ENCODE measurements at places on chromosomes 3 and 15.

DNA sequence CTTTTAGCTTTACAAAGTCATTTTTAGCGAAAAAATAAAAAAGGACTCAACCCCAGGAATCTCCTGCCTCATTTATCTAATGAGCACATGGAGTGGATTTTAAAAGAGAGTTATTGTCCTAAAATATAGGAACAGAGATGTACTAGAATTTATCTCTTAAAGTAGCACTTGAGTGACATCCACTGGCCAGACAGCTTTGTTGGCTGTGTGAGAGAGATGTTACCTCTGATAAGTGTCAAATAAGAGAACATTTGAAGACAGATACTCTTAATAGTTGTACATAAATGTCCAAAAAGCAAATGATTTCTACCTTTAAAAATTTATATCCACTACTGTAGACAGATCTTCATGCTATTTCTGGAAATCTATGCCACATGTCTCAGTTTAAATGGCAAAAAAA lies 12.3 kb upstream of the MFSD1 start:
- DNase-seq: no peak

DNA sequence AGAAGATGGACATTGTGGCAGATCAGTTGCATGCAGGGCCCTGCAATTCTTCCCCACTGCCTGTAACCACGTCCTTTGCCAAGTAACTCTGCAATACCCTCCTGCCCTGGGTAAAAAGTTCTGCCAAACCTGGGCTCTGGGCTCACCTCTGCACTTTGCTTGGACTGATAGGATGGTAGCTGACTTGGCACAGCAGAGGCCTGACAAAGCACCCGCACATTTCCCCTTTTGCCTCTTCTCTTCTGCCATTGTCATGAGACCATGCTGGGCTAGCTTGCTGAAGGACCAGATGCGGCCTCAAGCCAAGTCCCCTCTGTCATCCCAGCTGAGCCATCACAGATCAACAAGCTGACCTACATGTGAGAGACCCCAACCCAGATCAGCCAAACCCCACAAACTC lies 122.4 kb downstream of the SMAD6 start:
- no peak for DNase-seq

- no peak for DNase-seq
Observed at GRCh38 chr3:112333381-112334317, 693 bp downstream of the CD200 start.

- no peak for DNase-seq
Observed at GRCh38 chr3:117751651-117752050, 1042.1 kb downstream of the TUSC7 start.

GRCh38 chr15:49876401-49877038 lies 242.5 kb downstream of the ATP8B4 start:
- DNase-seq: no peak

- no peak for DNase-seq
Observed at GRCh38 chr3:71575433-71575832, 8.1 kb downstream of the FOXP1 start.

GRCh38 chr15:52010633-52011595 lies 8.1 kb upstream of the MAPK6 start:
- DNase-seq: peak; percentile 95

DNA sequence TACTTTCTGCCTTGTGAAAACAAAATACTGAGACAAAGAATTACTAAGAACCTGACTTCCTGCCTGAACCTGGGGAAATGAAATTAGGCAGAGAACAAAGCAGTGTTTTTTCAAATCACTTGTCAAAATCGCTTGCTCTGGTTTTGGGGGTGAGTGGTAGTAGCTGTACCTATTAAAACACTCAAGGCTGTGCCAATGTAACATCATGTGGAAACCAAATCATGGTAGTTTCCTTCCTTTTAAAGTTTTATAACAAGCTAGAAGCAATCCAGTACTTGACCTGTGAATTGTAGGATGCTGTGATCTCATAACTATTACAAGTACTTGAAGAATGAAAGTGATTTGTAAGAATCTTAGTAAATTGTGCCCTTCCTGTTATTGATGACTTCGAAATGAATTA lies 6.7 kb downstream of the CMTM8 start:
- DNase-seq: no peak

DNA sequence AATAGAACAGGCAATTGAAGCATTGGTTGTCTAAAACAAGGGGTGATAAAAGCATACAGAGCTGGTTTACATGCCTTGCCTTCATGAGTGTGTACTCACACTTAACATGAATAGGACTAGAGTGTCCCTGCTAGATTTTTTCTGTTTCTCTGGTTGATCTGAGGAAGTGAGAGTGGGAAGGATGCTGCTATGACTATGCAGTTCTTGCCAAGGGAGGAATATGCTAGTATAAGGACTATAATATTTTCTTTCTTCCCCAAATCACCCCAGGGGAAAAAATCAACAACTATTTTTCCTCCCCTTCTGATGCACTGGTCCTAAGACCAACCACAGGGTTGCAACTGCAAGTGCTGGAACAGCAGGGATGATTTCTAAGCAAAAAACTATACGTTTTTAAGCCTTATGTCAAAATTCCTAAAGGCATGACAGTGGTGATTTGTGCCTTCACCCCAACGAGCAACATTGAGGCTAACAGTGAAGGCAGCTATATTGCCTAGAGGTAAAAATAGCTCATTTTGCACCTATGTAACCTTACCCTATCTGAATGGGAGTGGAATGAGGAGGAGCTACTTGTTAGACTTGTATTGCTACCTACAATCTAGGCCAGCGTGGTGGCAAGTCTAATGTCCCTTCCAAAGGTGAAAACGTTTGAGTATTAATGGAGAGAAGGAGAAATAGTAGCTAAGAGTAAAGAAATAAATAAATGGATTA lies 33.5 kb upstream of the USP8 start:
- no peak for DNase-seq

DNA sequence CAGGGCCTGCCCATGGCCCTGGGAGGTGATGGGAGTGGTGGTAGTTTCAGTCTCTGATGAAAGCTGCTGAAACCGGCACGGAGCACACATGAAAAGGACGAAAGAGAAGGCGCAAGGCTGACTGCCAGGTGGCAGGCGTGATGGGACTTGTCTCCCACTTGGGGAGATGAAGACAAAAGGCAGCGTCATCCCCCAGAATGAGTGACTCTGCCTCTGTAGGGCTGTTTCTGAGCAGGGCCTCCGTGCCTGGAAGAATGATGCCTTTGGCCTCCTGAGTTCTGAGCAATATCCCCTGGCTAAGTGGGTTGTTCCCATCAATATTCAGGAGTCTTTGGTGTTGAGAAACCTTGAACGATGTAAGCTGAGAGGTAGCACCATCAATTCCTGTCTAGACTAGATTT lies 237.8 kb downstream of the OPA1 start:
- peak; percentile 100 for DNase-seq

GRCh38 chr3:81484520-81484919 lies 276.9 kb downstream of the GBE1 start:
- no peak for DNase-seq

- no peak for DNase-seq
Observed at GRCh38 chr15:78762985-78763795, 48.1 kb downstream of the ADAMTS7 start.

DNA sequence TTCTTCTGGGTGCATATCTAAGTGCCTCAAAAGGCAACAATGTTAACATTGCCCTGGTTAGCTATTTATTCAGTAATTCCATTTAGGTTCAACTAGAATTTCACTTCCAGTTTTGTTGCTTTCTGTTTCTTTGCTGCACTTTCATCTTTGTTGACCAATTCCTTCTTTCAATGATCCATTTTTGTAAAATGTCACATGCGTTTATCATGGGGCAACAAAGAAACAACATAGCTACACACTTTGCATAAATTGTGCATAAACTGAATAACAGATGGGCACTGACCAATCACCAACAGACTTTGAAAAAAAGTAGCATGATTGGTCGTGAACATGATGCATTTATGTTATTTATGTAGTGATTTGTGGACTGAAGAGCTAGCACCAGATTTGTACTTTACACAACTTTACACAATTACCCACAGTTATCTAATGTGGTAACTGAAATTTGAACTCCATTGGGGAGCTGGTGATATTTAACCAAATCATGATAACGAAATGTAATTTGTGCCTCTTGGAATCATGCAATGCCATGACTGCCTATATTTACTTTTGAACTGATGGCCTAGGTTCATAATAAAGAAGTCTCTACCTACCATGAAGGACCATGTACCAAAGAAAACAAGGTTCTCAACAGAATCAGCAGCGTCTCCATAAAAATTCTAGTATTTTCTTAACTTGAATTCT lies 7.1 kb upstream of the CPOX start:
- no peak for DNase-seq

DNA sequence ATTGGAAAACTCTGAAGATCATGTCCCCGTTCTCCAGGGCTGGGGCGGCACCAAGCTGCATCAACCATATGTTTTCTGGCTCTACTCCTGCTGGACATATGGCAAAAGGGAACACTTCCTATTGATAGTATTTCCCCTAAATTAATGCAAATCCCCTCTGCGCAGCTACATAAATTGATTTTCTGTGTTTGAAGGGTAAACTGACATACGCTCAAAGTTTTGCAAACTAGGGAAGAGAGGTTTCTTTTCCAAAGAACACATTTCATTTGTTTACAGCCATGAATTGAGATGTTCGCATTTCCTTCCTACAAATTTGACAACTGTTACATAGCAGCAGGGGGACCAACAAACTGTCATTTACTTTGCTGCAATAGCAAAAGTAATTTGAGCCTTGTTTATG lies 35.9 kb downstream of the CTXND1 start:
- no peak for DNase-seq

DNA sequence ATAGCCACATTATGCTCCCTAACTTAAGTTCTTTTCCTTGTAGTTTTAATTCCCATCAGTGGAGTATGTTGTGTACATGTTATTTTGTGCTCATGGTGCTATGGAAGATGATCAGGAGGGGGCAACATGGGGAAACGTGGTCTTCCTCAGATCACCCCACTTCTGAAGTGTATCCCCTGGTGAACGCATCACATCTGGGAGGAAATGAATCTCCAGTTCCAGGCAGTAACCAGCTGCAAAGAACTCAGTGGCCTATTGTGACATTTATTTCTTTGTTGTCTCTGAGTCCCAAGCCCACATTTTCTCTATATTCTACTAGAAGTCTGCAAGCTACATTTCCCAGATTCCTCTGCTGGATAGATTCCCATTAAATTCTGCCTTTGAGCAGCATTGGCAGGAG lies 217.0 kb downstream of the SATB1 start:
- DNase-seq: no peak

- DNase-seq: no peak
Observed at GRCh38 chr3:16474216-16474615, 39.3 kb downstream of the RFTN1 start.

- DNase-seq: no peak
Observed at GRCh38 chr3:38730281-38730680, 80.8 kb upstream of the SCN5A start.

GRCh38 chr3:112489674-112490479 lies 9.4 kb downstream of the BTLA start:
- no peak for DNase-seq

DNA sequence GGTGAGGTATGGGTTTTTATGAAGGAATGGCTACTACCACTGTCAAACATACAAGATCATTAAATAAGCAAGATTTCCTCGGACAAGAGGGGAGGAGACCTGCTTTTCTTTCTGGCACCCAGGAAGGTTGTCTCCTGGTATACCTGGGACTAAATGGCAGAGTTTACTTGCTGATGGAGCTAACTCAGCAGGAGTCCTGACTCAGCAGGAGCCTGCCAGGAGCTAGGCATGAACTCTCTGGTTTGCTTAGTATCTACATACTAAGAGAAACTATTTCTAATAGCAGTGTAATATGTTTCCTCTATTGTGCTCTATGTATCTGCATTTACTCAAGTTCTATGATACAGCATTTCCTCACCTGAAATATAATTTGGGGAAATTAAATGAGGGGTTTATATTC lies 404.2 kb downstream of the RSL24D1 start:
- DNase-seq: no peak

DNA sequence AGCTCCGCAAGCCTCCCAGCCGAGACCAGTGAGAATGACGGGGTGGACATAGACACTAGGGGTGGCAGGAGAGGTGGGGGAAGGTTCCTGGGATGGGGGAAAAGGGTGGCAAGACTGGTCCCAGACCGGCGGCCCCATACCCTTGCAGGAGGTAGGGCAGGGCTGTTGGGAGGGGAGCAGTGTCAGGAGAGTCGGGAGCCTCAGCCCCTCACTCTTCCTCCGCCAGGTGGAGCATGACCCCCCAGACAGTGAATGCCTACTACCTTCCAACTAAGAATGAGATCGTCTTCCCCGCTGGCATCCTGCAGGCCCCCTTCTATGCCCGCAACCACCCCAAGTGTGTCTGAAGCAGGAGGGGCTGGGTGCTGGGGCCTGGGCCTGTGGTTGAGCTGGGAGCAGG lies 8.7 kb upstream of the PSMD2 start:
- no peak for DNase-seq

DNA sequence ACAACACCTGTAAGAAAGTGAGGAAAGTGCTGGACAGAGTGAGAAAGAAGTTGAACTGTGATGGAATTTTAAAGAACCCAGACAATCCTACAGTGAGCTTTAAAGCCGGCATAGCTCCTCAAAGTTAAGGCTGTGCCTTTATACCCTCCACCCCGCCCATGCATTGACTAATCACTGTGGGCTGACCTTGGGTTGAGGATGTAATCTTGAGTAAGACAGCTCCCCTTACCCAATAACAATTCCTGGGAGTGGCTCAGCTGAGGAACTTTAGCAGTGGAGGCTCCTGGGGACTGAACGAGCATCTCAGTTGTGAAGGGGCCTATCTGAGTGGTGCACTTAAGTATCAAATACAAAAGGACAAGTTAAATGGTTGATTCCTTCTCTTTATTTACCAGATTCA lies 35.7 kb upstream of the ZNF770 start:
- DNase-seq: no peak

DNA sequence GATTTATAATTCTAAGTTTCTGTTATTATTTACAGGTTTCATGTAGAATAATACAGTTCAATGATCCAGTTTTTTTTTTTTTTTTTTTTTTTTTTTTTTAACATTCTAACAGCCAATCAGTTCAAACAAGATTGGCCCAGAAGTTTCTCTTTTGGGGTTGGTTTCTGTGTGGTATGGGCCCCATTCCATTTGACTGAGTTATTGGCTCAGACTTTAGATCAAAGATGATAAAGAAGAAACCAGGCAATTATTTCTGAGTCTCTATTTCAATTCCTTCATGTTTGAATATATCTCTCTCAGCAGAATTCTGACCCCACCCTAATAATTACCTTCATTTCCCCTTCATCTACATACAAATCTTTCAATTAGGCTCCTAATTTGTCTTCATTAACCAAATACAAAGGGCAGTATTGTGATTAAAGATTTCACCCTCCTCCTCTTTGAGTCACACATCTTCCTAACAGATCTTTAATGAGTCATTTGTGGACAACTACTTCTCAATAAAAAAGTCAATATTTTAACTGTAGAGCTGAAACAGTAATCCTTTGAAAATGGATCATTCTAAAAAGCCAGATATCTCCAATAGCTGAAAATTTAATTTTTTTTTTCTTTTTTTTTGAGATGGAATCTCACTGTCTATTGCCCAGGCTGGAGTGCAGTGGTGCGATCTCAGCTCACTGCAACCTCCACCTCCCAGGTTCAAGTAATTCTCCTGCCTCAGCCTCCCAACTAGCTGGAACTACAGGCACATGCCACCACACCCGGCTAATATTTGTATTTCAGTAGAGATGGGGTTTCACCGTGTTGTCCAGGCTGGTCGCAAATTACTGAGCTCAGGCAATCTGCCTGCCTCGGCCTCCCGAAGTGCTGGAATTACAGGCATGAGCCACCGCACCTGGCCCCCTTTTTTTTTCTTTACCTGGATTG lies 878.8 kb downstream of the NAALADL2 start:
- peak; percentile 40 for DNase-seq

- DNase-seq: no peak
Observed at GRCh38 chr15:49024840-49025239, 21.4 kb downstream of the SECISBP2L start.
